ENCODE measurements at places on chromosomes 3 and 15.

DNA sequence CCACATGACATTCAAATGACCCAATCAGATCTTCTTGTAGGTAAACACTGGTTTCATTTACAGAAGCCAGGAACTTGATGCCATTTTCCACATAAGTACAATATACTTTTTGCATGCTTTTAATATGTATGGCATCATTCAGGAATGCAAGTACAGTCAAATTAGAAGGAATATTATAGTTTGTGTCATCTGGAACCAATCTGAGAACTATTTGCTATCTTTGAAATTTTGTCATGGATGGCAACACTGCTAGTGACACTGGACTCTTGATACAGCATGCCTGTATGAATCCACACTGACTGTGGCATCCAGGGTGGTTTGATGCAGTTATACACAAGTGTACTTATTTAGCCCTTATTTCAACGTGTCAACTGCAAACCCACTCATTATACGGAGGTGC, 141.6 kb downstream of the EBLN2 start:
- DNase-seq, result no peak

DNA sequence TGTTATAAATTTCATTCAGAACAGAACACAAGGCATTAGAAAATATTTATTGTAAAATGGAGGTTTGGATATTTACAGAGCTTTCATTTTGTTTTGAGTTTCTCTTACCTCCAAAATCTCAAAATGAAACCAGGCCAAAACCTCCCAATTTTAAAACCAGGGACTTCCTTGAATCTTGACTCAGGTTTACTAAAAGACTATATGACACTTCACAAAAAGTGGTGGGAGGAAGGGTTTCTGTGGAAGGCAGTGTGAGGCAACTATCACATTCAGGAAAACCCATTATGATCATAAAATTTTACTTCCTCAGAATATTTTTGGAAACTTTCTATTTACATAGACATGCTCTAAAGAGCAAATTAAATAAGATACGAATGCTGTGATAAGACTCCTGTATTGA, 205.8 kb upstream of the EOMES start:
- DNase-seq, result no peak

GRCh38 chr15:77019521-77020331, 24.8 kb downstream of the PSTPIP1 start:
- DNase-seq, result no peak

DNA sequence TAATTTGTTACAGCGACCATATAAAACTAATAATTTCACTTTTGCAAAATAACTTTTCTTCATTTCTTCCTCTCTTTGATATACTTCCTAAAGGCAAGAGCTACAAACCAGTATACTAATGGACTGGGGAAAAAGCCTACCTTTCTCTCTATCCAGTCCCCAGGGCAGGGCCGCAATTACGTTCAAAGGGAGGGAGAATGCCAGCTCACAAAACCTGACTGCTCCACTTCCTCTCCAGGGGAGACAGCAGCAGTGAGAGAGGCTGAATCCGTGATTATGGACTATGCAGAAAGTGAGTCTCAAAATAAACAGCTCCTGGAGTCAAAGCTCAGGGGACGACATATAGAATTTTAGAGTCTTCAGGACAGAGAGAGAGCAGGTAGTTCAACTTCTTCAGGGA, 126.9 kb upstream of the HES1 start:
- DNase-seq, result no peak

GRCh38 chr15:56782306-56782705, 49.0 kb upstream of the ZNF280D start:
- DNase-seq, result no peak

DNA sequence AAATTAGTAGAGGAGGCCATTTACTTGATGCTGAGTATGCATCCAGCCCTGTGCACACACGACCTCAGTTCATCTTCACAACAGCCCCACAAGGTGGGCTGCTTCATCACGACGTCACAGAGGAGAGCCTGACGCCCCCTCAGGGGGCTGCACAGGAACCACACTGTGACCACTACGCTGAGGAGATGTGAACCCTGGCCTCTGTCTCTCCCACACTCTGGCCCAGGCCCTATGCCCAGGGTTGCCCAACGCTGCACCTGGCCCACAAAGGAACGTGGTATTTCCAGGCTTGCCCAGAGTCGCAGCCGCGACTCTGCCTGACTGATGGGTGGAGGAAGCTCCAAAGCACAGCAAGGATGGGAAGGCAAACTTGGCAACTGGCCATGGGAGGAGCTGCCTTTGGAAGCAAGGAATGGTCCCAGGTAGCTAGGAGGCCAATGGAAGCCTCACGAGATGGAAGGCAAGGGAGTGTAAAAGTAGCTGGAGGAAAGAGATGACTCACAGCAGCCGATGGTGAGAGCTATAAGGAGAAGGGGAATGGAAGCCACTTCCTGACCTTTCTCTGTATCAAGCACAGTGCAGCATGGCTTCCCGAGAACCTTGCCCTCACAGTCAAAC, 226.0 kb downstream of the KLF13 start:
- DNase-seq, result no peak

GRCh38 chr15:91182101-91182500, 82.0 kb downstream of the SV2B start:
- no peak for DNase-seq

All from AG04449 (cell line).